CD4-positive, alpha-beta T cell treated with Interleukin-17A for 1 hour (primary cell): ENCODE measurements at places on chromosomes 5 and 9.

- no peak for DNase-seq
Observed at GRCh38 chr5:137619191-137619870, 116.6 kb downstream of the KLHL3 start.

DNA sequence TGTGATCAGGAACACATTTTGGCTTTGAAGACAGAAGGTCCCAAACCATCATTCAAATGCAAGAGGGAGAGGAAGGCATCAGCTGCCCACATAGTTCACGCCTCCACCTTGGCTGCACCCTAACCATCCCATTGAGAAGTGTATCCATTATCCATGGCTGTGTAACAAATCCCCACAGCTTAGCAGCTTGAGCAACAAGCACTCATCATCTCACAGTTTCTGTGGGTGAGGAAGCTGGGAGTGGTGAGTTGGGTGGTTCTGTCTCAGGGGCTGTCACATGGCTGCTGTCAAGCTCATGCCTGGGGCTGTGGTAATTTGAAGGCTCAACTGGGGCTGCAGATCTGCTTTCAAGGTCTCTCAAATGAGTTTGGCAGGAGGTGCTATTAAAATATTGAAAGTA lies 23.0 kb upstream of the CEP72 start:
- DNase-seq = no peak

DNA sequence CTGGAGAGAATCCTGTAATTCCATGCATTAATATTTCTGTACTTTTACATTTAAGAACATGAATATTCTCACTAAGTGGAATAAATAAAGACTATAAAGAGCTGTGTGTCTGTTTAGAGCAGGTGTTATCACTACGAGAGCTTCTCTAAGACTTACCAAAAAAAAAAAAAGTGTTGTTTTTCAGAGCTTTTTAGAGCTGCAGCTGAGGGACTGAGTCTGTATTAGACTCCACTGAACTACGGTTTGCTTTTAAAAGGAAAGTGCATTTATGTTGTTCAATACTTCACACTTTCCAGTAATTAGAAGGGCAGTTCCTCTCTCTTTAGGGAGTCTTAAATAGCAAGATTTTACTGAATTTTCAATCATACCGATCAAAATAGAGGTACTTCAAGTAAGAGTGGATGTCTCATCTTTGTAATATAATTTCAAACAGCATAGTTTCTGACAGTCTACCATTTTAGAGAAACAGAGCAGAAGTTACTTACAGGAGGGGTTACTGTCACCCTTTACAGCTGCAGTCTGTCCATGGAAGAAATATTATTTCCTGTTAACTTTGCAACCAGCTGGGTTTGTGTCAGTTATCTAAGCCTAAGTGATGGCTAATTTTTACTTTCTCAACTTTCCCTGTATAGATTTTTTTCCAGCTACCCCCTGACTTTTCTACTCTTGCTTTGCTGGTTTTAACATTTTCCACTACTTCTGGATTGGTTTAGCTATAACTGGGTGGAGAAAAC lies 2.4 kb downstream of the SYK start:
- no peak for DNase-seq

DNA sequence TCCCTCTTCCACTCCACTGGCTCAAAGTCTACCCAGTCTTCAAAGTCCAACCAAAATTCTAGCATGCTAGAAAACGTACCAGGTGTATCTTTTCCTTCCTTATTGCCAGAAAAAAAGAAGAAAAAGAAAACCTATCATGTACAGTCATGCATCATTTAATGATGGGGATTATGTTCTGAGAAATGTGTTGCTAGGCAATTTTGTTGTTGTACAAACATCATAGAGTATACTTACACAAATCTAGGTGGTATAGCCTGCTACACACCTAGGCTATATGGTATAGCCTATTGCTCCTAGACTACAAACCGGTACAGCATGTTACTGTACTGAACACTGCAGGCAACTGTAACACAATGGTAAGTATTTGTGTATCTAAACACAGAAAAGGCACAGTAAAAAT lies 104.8 kb downstream of the SREK1 start:
- DNase-seq = no peak

GRCh38 chr9:118222375-118222774 lies 518.2 kb downstream of the TLR4 start:
- DNase-seq = no peak
